Fibroblast of villous mesenchyme (primary cell): ENCODE measurements at places on chromosomes 4 and X.

GRCh38 chr4:109996526-109996925, 83.8 kb downstream of the EGF start:
- DNase-seq, result no peak

DNA sequence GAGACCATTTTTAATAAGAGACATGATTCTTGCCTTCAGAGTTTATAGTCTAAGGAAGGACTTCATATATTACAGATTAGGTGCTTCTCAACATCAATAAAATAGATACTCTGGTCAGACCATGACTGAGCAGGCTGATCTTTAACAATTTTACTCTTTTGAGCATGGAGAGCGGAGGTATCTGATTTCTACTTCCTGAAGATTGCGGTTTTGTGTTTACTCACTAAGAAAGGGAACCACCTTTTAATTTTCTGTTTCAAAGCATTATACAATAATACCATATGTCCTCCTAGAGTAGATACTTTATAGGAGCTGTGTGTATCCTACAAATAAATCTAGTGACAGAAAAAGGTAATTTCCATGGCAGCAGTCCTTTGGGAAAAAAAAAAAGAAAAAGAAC, 12.5 kb downstream of the MORC4 start:
- no peak for DNase-seq

DNA sequence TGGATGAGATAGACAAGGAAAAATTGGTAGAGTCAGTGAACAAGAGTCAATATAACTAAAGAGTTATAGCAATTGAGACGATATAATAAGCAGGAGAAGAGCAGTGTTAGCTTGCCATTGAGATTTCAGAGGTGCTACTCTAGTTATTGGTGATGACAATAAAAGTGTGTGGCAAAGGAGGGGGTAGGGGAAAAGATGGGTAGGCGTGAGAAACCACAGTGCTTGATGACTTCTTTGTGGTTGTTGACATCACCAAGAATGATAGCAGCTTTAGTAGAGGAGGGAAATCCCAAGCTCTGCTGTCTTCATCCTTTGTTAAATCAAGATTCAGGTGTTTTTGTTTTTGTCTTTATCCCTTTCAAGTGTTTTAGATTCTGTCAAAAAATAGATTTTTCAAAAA, 179.9 kb upstream of the PPP3CA start:
- no peak for DNase-seq

DNA sequence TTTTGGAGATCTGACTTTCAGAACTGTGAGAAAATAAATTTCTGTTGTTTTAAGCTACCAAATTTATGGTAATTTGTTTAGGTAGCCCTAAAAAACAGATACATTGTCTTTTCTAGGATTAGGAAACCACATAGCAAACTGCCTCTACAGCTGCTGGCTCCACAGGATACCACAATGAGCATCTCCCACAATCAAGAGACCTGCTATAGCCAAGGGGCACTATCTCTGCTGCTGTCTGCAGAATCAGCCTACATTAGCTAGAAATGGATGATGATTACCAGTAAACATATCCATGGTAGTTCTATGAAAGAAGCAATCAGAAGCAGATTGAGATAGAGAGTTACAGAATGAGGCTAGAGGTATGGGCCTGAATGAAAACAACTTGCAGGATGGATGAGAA, 244.4 kb upstream of the NDST4 start:
- no peak for DNase-seq

DNA sequence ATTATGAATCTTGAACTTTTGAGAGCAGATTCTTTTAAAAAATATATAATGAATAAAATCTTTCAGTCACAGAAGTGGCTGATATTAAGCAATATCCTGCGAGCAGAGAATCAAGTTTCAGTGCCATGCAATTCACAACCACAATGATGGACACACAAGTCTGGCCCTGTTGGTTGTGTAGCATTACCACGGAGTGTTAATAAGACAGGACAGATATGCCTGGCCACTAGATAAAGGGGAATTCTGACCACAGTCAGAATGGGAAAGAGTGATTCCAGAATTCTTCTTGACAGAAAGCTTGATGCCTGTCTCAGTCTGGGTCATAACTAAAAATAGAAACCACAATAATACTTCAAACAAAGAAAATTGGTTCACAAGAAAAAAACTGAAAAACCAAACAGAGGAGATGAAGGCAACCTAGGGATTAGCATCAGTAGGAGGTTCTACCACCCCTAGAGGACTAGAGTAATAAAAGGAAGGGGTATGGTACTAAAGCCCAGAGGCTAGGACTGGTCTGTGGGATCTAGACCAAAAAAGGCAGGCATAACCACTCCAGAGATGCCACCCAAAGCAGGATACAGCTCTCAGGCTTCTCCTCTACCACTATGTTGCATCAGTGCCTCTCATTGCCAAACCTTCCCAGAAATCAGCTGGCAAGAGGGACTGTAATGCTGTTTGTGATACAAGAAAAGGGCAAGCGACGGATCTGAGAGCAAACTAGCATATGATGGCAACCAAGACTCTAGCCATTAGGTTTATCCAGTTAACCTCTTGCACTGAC, 59.0 kb downstream of the RNF150 start:
- DNase-seq, result no peak
